Calu3 (cell line): ENCODE measurements at places on chromosomes 7 and 10. TPM values are rescaled to one million over a fixed set of nuclear protein-coding genes. Genes with fewer than 3 reads are reported as not detected.

DNA sequence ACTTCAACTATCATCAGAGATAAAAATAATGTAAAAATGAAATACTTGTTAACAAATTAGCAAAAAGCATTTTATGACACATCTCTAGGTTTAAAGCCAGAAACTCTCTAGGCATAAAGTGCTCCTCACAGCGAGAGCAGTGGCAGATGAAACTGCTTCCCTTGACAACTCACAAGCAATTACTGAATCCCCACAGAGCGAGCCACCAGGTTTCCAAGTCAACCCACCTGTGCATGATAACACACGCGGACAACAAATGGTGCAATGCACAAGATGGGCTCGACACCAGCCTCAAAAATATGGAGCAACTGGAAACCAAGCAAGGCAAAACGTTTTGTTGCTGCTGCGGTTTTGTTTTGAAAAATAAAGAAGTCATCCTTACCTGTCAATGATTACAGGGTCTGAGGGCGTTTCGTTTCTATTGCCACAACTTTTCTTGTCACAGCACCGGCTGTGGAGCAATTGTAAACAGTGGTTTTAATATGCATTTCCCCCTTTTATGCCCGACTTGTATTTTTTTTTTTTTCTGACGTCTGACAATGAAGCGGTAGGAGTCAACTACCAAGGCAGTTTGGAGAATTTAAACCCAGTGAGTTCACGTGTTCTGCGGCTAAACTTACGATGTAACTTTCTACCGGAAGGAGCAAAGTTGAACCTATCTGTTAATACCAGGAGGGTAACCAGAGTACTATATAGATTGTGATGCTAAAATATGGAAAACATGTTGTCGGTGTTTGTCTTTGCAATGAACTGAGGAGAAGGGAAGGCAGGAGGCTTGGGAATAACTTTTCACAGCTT lies 7.0 kb downstream of the EBF3 start:
- H3K36me3 ChIP-seq, result no peaks in the 10 kb centered on the region
- H3K27ac ChIP-seq, result no peak overlapping the region
- H3K4me3 ChIP-seq, result no peak overlapping the region

GRCh38 chr7:45181991-45182855 lies 24.6 kb downstream of the RAMP3 start:
- no peak overlapping the region for H3K27ac ChIP-seq
- no peak for DNase-seq
- H3K36me3 ChIP-seq, result no peaks in the 10 kb centered on the region

- H3K27ac ChIP-seq, result no peak overlapping the region
- no peak overlapping the region for H3K4me3 ChIP-seq
These were observed 187.0 kb upstream of the SLC26A5 start for GRCh38 chr7:103632972-103633371.

DNA sequence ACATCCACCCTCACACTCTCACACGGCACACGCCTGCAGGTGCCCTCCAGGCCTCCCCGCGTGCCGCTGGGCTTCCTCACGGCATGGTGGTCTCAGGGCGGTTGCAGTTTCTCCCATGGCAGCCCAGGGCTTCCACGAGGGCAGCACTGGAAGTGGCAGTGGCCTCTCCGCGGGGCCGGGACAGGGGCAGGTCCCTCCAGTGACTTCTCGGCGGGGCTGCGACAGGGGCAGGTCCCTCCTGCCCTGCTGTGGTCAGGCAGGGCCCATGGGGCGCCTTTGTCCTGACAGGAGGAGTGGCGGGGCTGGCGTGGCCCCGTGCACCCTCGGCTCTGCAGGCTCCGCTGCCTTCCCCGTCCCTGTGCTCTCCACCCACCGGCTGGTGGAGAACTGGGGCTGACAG lies 19.0 kb downstream of the PWWP2B start:
- no peak for DNase-seq
- H3K36me3 ChIP-seq, result peaks cover 14% of the 10 kb centered on the region
- no peak overlapping the region for H3K27ac ChIP-seq
- H3K27me3 ChIP-seq, result no peaks in the 10 kb centered on the region
- peaks cover 6% of the 10 kb centered on the region for H3K4me1 ChIP-seq

- H3K27ac ChIP-seq, result no peak overlapping the region
- H3K4me1 ChIP-seq, result peaks cover 23% of the 10 kb centered on the region
- no peaks in the 10 kb centered on the region for H3K27me3 ChIP-seq
- H3K36me3 ChIP-seq, result peaks cover 19% of the 10 kb centered on the region
- H3K4me3 ChIP-seq, result no peak overlapping the region
These were observed 76.4 kb upstream of the RSU1 start for GRCh38 chr10:16893664-16894063.

GRCh38 chr7:40546616-40547501 lies 412.1 kb downstream of the SUGCT start:
- DNase-seq, result no peak
- H3K27ac ChIP-seq, result no peak overlapping the region

DNA sequence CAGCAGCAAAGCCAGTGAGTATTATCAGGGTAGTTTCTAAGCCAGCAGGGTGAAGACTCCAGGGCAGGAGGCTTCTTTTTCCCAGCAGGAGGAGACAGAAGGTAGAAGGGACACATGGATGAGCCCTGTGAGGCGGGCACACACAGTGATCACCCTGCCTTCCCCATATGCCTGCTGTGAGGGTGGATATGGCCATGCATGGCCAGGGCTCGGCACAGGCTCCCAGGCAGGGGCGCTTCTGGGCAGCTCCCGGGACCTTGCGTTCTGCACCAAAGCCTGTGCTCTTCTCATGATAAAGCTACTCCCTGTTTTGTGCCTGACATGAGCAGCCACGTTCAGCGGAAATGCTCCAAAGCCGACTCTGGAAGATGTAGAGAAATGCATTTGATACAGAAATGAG lies 807.2 kb downstream of the TYW1 start:
- no peak for DNase-seq
- no peak overlapping the region for H3K4me3 ChIP-seq
- peaks cover 5% of the 10 kb centered on the region for H3K36me3 ChIP-seq
- H3K4me1 ChIP-seq, result no peaks in the 10 kb centered on the region
- H3K27ac ChIP-seq, result no peak overlapping the region

DNA sequence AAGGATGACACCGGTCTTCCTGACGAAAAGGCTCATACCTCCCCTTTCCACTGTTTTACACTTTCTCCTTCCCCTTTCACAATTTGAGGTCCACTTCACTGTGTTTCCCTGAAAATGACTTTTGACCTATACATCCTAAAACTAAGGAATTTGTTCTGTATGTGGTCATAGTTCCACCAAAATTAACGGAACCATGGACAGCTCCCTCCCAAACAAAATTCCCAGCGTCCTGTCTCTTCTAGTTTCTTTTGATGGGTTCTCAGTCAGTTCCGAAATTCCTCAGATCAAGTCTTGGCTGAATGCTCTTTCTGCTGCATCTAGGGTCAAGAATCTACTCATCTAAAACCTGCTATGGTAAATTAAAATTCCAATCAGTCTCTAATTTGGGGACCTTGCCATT lies 1191.9 kb downstream of the CNTNAP2 start:
- H3K27ac ChIP-seq, result no peak overlapping the region
- H3K27me3 ChIP-seq, result no peaks in the 10 kb centered on the region
- H3K36me3 ChIP-seq, result no peaks in the 10 kb centered on the region
- no peaks in the 10 kb centered on the region for H3K4me1 ChIP-seq
- no peak for DNase-seq

GRCh38 chr7:71705901-71706596 lies 574.1 kb downstream of the GALNT17 start:
- H3K36me3 ChIP-seq, result no peaks in the 10 kb centered on the region
- no peak overlapping the region for H3K4me3 ChIP-seq
- no peaks in the 10 kb centered on the region for H3K4me1 ChIP-seq

DNA sequence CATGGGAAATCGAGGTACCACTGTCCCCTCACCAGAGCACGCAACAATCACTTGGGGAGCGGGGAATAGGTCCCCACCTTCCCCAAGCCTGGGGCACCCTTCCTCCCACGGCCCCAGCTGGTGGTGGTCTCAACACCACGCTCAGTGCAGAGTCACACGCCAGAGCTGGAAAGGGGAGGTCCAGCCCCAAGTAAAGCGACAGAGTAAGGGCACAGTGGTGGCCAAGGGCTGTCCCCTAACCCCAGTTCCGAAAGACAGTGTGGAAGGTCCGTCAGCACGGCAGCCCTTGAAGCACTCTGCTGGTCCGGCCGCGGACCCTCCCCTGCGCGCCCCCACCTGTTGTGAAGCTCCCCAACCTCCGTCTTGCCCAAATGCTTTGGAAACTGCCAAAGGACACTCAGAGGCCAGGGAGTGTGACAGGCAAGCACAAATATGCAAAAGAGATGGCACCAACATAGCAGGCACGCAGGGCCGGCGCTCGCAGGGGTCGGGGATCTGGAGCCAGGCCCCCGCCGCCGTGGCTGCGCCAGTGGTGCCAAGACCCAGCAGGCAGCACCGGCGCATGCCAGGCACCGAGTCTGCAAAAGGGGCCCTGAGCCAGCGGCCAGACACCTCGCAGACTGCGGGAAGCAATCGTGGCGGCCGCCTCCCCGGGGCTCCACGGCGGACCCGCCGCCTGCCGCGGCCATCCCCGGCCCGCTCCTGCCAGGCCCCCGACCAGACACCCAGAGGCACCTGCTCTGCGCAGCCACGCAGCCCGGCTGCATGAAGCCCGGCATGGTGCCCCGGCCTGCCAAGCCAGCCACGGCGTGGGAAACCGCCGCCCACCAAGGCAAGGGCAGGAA lies 51.6 kb upstream of the SRRM3 start:
- H3K27ac ChIP-seq, result no peak overlapping the region
- H3K27me3 ChIP-seq, result peaks cover 8% of the 10 kb centered on the region
- no peaks in the 10 kb centered on the region for H3K4me1 ChIP-seq
- no peak for DNase-seq
- no peak overlapping the region for H3K4me3 ChIP-seq

DNA sequence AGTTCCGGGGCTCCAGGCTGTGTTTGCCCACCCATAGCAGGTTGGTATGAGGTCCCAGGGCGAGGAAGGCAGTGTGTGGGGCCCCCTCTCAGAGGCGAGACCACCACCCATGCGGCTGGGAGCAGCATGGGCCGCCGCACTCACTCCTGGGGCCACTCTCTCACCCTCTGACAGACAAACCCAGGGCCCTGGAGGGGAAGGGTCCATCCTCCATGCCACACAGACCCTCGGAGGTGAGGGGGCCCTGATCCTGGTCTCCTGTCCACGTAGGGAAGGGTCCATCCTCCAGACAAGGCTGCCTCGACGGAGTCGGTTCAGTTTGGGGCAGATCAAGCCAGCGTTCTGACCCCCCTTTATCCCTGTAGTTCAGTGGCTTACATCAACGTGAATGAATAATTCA lies 230.8 kb downstream of the ELFN1 start:
- no peaks in the 10 kb centered on the region for H3K4me1 ChIP-seq
- H3K27ac ChIP-seq, result no peak overlapping the region
- no peak for DNase-seq
- H3K27me3 ChIP-seq, result no peaks in the 10 kb centered on the region

DNA sequence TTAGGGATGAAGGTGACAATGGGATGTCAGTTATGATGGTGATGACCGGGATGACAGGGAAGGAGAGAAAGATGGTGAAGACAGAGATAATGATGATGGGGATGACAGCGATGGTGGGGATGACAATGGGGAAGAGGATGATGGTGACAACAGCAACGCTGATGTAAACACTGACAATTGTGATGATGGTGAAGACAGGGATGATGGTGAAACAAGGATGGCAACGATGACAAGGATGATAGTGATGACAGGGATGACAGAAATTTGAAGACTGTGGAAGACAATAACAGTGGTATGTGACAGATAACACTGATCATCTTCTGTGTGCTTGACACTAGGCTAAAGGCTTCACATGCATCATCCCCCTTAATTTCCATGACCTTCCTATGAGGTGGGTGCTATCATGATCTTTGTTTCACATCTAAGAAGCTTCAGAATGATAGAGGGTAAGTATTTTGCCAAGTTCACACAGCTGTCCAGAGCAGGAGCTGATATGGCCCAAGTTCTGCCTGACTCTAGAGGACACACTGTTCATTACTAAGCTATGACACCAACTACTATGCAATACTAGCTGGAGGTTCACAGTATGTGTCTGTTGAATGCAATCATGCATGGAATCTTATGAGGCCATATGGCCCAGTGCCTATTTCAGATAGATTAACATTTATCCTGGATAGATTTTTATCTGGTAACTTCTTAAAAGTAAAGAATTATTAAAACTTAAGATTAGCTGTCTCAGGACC lies 105.6 kb downstream of the RNLS start:
- H3K36me3 ChIP-seq, result no peaks in the 10 kb centered on the region
- no peak overlapping the region for H3K27ac ChIP-seq
- H3K27me3 ChIP-seq, result no peaks in the 10 kb centered on the region
- no peak overlapping the region for H3K4me3 ChIP-seq
- no peak for DNase-seq

DNA sequence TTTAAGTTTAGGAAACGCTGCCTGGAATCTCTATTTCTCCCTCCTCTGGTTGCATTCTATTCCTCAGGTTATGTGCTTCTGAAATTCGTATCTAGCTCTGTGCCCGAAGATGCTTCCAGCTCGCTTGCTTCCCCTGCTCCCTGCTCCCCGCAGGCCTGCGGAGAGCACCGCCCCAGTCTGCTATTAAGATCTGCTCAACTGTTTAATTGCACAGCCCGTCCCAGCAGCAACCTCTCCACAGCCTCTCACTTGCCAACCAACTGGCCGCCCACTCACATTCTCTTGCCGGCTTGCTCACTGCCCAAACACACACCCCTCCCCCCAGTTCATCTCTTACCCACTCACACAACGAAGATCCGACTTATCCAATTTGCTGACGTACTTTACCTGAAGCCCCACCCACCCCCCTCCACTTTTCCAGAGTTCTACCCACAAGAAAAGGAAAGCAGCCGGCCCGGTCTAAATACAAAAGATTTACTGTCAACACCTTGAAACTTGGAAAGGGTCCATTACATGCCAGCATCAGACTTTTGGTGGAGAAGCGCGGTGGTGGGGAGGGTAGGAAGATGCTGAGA lies 167.3 kb upstream of the KLF14 start:
- peak overlapping the region; percentile 82 for H3K4me3 ChIP-seq
- peaks cover 99% of the 10 kb centered on the region for H3K36me3 ChIP-seq
- H3K27ac ChIP-seq, result peak overlapping the region; percentile 97
- H3K27me3 ChIP-seq, result peaks cover 10% of the 10 kb centered on the region
- peak; percentile 89 for DNase-seq
- H3K4me1 ChIP-seq, result peaks cover 70% of the 10 kb centered on the region

DNA sequence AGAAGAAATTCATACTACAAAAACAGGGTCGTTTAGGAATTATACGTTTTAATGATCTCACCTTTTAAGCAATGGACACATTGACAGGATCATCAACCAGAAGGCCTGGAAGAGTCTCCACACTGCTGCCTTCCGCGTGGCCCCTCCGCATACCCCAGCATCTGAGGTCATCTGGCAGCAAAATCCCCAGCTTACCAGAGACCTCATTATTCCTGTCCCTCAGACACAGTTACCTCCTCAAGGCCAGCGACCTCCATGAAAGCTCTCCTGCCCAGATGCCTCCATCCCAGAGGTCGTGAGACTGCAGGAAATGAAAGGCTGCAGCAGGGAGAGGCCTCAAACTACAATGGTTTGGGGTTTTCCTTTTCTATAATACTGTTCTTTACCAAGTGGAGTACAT lies 14.8 kb upstream of the GSAP start:
- no peak for DNase-seq
- no peaks in the 10 kb centered on the region for H3K27me3 ChIP-seq
- H3K4me1 ChIP-seq, result peaks cover 22% of the 10 kb centered on the region
- no peak overlapping the region for H3K27ac ChIP-seq
- no peak overlapping the region for H3K4me3 ChIP-seq

PAX4 gene
- not detected in 2 replicates for total RNA-seq

CRTAC1 gene
- not detected in 2 replicates for total RNA-seq

EBLN1 gene
- not detected in 2 replicates for total RNA-seq

NPTX2 gene
- not detected in 2 replicates for total RNA-seq

PDCD11 gene
- 33.0 and 41.3 TPM in 2 replicates for total RNA-seq

ELN gene
- total RNA-seq, result 0.39 and 0.42 TPM in 2 replicates

HNRNPA2B1 gene
- 880 and 924 TPM in 2 replicates for total RNA-seq
